ENCODE measurements at places on chromosomes 12 and 14. TPM values are rescaled to one million over a fixed set of nuclear protein-coding genes. Genes with fewer than 3 reads are reported as not detected.
A peak's percentile ranks its signal among the peaks of the same experiment; 100 is the strongest.

GRCh38 chr14:99649219-99649618, 4.3 kb downstream of the HHIPL1 start:
- H3K4me1 ChIP-seq: no peaks in the 10 kb centered on the region
- H3K27ac ChIP-seq: no peak overlapping the region
- no peak for DNase-seq
- H3K4me3 ChIP-seq: no peak overlapping the region
- H3K36me3 ChIP-seq: no peaks in the 10 kb centered on the region
- H3K27me3 ChIP-seq: peaks cover 9% of the 10 kb centered on the region

RARG gene
- 38.5 TPM for total RNA-seq

OAS2 gene
- total RNA-seq: 86.4 TPM

- H3K36me3 ChIP-seq: no peaks in the 10 kb centered on the region
- H3K27ac ChIP-seq: no peak overlapping the region
- H3K4me3 ChIP-seq: no peak overlapping the region
- H3K4me1 ChIP-seq: no peaks in the 10 kb centered on the region
- no peaks in the 10 kb centered on the region for H3K27me3 ChIP-seq
- no peak for DNase-seq
Observed at GRCh38 chr14:88209273-88209672, 113.8 kb downstream of the KCNK10 start.

DNA sequence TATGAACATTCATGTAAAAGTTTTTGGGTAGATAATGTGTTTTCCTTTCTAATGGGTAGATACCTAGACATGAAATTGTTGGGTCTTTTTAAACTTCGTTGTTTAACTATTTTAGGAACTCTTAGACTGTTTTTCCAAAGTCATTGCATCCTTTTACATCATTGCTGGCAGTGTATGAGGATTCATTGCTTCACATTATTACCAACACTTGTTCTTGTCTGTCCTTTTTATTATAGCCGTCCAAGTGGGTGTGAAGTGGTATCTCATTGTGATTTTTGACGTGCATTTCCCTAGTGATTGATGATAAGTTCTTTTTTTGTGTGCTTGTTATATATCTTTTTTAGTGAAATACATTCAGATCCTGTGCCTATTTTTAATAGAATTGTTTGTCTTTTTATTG, 39.4 kb downstream of the USP15 start:
- H3K27ac ChIP-seq: no peak overlapping the region
- H3K4me1 ChIP-seq: peaks cover 47% of the 10 kb centered on the region
- no peak for DNase-seq
- peaks cover 95% of the 10 kb centered on the region for H3K36me3 ChIP-seq
- no peak overlapping the region for H3K4me3 ChIP-seq
- H3K27me3 ChIP-seq: no peaks in the 10 kb centered on the region

DNA sequence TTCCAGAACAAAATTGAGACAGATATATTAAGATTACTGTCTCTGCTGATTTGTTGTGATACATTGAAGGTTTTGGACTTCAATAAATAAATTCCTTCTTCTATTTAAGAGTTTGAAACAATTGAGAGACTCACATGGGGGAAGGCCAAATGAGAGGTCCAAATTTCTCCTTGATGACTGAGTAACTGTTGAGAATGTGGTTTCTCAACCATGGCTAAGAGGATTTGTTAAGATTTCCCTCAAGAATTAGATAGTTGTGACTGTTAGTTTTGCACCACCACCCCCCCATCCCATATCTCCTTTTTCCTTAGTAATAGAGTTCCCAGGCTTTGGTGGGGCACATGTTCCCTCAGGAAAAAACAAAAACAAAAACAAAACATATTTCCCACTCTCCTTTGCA, 47.7 kb upstream of the IGF1 start:
- peaks cover 5% of the 10 kb centered on the region for H3K27me3 ChIP-seq
- no peak overlapping the region for H3K27ac ChIP-seq
- DNase-seq: no peak

- no peak overlapping the region for H3K27ac ChIP-seq
- no peak overlapping the region for H3K4me3 ChIP-seq
- no peaks in the 10 kb centered on the region for H3K4me1 ChIP-seq
Observed at GRCh38 chr14:53547593-53547992, 394.5 kb upstream of the DDHD1 start.

HCFC2 gene
- 8.7 TPM for total RNA-seq

DNA sequence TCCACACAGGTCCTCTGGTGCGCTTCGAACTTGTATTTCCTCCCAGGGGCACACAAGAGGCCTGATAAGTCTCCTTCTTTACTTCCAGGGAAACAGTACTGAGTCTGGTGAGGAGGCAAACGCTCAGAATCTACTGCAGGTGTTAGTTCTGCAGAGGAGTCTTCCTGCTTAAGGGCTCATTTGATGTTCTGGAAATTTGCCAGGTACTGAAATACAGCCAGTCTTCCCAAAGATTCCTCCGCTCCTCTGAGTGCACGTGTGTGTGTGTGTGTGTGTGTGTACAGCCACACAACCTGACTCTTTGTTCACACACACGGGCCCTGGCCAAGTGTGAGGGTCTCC, 92.0 kb downstream of the FBXL14 start:
- no peak for DNase-seq
- no peak overlapping the region for H3K27ac ChIP-seq
- H3K36me3 ChIP-seq: no peaks in the 10 kb centered on the region
- peaks cover 30% of the 10 kb centered on the region for H3K27me3 ChIP-seq

DNA sequence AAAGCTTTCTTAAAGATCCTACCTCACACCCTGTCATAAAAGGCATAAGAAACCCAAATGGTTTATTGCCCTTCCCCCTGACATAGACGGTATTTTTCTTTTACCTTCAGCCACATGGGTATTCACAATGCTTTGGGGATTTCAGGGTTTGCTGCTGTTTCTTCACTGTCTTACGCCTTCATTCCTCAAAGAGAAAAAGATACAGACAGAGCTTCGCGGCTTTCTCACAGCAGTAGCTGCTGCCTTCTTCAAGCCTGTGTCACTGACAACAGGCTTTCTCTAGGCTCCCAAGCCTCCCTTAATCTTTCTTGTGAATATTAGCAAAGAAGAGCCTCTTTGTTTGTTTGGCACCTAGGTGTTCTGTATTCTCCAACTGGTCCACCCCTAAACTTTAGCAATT, 197.4 kb upstream of the ARID2 start:
- no peaks in the 10 kb centered on the region for H3K36me3 ChIP-seq
- H3K27me3 ChIP-seq: peaks cover 10% of the 10 kb centered on the region
- no peak for DNase-seq
- H3K4me1 ChIP-seq: no peaks in the 10 kb centered on the region
- no peak overlapping the region for H3K27ac ChIP-seq
- no peak overlapping the region for H3K4me3 ChIP-seq

- H3K4me3 ChIP-seq: no peak overlapping the region
- H3K36me3 ChIP-seq: no peaks in the 10 kb centered on the region
- H3K27me3 ChIP-seq: peaks cover 14% of the 10 kb centered on the region
- H3K27ac ChIP-seq: no peak overlapping the region
- H3K4me1 ChIP-seq: no peaks in the 10 kb centered on the region
Observed at GRCh38 chr12:102824218-102824835, 92.7 kb downstream of the PAH start.

LMNTD1 gene
- total RNA-seq: not detected

- no peak overlapping the region for H3K27ac ChIP-seq
- peaks cover 40% of the 10 kb centered on the region for H3K4me1 ChIP-seq
- peaks cover 7% of the 10 kb centered on the region for H3K36me3 ChIP-seq
- no peak overlapping the region for H3K4me3 ChIP-seq
- no peak for DNase-seq
- H3K27me3 ChIP-seq: peaks cover 30% of the 10 kb centered on the region
Observed at GRCh38 chr12:67450441-67450840, 181.3 kb downstream of the CAND1 start.

GRCh38 chr12:93125126-93125525, 196.0 kb upstream of the EEA1 start:
- H3K36me3 ChIP-seq: no peaks in the 10 kb centered on the region
- no peak overlapping the region for H3K4me3 ChIP-seq
- H3K4me1 ChIP-seq: no peaks in the 10 kb centered on the region
- H3K27me3 ChIP-seq: peaks cover 1% of the 10 kb centered on the region
- H3K27ac ChIP-seq: no peak overlapping the region

TSPAN19 gene
- total RNA-seq: not detected

CD69 gene
- total RNA-seq: 72.2 TPM

- DNase-seq: peak; percentile 31
- H3K4me3 ChIP-seq: peak overlapping the region; percentile 88
- H3K27ac ChIP-seq: peak overlapping the region; percentile 89
- H3K4me1 ChIP-seq: peaks cover 42% of the 10 kb centered on the region
Observed at GRCh38 chr14:58637040-58637390, 747 bp upstream of the DACT1 start.

DNA sequence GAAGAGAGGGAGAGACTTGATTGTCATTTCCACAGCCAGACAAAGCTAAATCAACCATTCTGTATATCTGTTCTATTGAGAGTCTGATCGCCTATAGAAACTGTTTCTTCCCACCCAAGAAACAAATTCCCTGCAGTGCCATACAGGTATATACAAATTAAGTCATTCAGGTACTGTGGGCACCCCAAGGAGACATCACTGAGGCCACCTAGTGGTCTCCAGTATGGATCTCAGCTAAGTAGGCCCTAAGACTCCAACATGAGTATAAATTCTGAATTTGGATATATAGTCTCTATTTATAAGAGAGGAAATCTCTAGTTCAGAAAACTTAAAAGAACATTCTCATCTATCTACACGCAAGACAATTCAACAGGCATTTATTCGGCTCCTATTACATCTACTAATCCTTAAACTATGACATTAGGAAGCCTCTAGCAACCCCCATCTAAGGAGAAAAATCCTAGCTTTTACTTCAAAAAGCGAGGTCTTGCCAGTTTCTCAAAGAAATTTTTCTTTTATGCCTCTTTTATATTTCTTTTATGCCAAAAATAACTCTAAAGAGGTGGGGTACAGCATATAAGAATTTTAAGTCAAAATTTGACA, 62.6 kb downstream of the DCAF5 start:
- H3K4me3 ChIP-seq: no peak overlapping the region
- DNase-seq: no peak
- H3K4me1 ChIP-seq: peaks cover 16% of the 10 kb centered on the region
- H3K27me3 ChIP-seq: no peaks in the 10 kb centered on the region
- no peak overlapping the region for H3K27ac ChIP-seq
- H3K36me3 ChIP-seq: peaks cover 32% of the 10 kb centered on the region

- H3K27ac ChIP-seq: no peak overlapping the region
- H3K27me3 ChIP-seq: no peaks in the 10 kb centered on the region
- no peaks in the 10 kb centered on the region for H3K4me1 ChIP-seq
- DNase-seq: no peak
Observed at GRCh38 chr12:77429426-77429825, 364.1 kb upstream of the E2F7 start.

DNA sequence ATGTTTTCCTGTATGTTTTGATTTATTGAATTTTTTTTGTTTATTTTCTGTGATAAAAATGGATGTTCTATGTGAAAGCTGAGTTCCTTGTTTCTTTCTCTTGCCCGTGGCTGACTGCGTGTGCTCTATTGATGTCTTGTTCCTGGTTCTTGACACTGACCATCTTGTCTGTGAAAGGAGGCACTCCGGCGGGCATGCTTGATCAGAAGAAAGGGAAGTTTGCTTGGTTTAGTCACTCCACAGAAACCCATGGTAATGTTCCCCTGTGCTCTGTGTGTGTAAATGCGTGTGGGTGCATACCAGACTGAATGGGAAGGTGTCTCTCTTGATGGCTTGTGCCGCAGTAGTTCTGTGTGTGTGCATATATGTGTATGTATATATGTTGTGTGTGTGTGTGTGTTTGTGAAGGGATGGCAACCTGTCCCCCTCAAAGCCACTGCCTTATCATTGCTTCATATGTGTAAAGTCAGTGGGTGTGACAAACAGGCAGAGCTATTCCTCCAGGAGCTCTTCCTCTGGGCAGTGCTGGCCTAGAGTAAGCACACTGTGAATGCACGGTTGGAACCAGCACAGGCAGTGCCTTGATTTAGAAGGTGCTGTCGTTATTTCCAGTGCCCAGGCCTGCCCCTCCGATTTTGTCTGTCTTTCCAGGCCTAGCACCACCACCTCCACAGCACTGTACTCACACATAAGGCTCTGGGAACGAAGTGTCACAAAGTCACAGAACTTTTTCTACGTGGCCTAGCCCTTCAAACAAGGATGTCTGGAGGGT, 247.3 kb upstream of the FKBP4 start:
- H3K27ac ChIP-seq: no peak overlapping the region
- H3K4me3 ChIP-seq: no peak overlapping the region
- no peaks in the 10 kb centered on the region for H3K36me3 ChIP-seq
- no peaks in the 10 kb centered on the region for H3K27me3 ChIP-seq

DNA sequence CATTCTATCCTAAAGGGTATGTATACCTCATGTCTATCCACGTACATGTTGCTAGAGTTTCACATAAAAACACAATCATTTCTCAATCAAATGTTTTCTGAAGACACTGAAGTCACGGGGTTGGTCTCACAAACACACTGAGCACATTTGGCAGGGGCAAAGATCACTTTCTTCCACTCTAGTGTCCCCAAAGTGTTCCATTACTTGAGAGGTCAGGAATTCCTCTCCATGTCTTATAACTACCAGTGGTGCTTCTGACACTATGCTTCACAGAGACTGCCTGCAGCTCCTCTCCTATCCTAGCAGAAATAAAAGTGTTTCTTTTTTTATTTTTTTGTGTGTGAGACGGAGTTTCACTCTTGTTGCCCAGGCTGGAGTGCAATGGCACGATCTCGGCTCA, 19.1 kb downstream of the ZFYVE1 start:
- DNase-seq: no peak
- peaks cover 30% of the 10 kb centered on the region for H3K36me3 ChIP-seq
- peaks cover 3% of the 10 kb centered on the region for H3K4me1 ChIP-seq
- H3K27me3 ChIP-seq: no peaks in the 10 kb centered on the region

- H3K4me1 ChIP-seq: no peaks in the 10 kb centered on the region
- DNase-seq: no peak
- H3K36me3 ChIP-seq: no peaks in the 10 kb centered on the region
- H3K4me3 ChIP-seq: no peak overlapping the region
- no peak overlapping the region for H3K27ac ChIP-seq
- H3K27me3 ChIP-seq: peaks cover 34% of the 10 kb centered on the region
Observed at GRCh38 chr14:101426466-101426865, 134.8 kb upstream of the DIO3 start.

- H3K27ac ChIP-seq: no peak overlapping the region
- no peaks in the 10 kb centered on the region for H3K4me1 ChIP-seq
- peaks cover 2% of the 10 kb centered on the region for H3K27me3 ChIP-seq
- no peaks in the 10 kb centered on the region for H3K36me3 ChIP-seq
- DNase-seq: no peak
Observed at GRCh38 chr14:69471916-69472315, 12.6 kb upstream of the PLEKHD1 start.

ASB2 gene
- total RNA-seq: 19.8 TPM

DNA sequence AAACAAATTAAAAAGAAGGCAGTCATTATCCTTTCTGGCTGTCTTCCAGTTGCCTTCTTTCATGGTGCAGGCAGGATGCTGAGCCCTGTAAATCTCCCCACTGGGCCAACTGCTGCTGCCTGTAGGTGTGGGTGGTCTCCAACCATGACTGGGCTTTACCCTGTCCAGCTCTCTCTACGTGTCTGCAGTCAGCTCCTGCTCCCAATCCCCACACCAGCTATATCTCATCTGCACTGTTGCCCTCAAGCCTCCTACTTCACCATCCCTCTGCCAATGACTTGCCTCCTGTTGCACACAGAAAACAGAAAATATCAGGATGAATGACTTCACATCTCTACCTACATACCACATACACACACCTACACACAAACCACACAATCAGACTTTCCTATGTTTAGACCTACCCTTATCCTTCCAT, 39.7 kb upstream of the PSMA6 start:
- DNase-seq: no peak
- H3K27ac ChIP-seq: peak overlapping the region; percentile 60
- peaks cover 22% of the 10 kb centered on the region for H3K36me3 ChIP-seq
- H3K4me3 ChIP-seq: no peak overlapping the region
- no peaks in the 10 kb centered on the region for H3K27me3 ChIP-seq
- peaks cover 40% of the 10 kb centered on the region for H3K4me1 ChIP-seq

CCDC177 gene
- not detected for total RNA-seq

Measured in activated T-helper 2 cell treated with anti-CD3 and anti-CD28 coated beads, Interferon-gamma antibody, Interleukin-2, Interleukin-4, amounts not matched to agents 10 μg/mL and 5 μg/mL and 100 μg/mL, durations not matched to agents 14 hours and 24 hours and 36 hours (primary cell).